Activated naive CD4-positive, alpha-beta T cell treated with anti-CD3 and anti-CD28 coated beads, Interleukin-2, amount 50 U/mL, for 72 hours (primary cell): ENCODE measurements at places on chromosomes 2 and 18. TPM values are rescaled to one million over a fixed set of nuclear protein-coding genes. Genes with fewer than 3 reads are reported as not detected.

ABCG8 gene
- not detected for total RNA-seq

C2orf66 gene
- not detected for total RNA-seq

ITPRIPL1 gene
- total RNA-seq, result 15.5 TPM

MYO1B gene
- total RNA-seq, result 42.5 TPM
